ENCODE measurements at places on chromosomes 3 and 15.

DNA sequence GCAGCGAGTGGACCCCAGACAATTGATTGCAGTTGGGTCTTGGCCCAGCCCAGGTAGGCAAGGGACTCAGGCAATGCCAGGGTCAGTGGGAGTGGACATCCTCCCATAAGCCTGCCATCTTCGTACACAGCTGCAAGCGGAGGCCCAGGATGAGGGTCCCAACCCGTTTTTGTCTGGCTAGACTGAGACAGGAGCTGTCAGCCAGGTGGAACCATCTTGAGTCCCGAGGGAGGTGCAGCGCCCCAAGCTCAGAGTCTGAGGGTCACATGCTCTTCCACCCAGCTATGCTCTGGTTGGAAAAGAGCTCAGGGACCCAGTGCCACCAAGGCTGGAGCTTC lies 22.6 kb upstream of the IP6K2 start:
- DNase-seq = no peak

DNA sequence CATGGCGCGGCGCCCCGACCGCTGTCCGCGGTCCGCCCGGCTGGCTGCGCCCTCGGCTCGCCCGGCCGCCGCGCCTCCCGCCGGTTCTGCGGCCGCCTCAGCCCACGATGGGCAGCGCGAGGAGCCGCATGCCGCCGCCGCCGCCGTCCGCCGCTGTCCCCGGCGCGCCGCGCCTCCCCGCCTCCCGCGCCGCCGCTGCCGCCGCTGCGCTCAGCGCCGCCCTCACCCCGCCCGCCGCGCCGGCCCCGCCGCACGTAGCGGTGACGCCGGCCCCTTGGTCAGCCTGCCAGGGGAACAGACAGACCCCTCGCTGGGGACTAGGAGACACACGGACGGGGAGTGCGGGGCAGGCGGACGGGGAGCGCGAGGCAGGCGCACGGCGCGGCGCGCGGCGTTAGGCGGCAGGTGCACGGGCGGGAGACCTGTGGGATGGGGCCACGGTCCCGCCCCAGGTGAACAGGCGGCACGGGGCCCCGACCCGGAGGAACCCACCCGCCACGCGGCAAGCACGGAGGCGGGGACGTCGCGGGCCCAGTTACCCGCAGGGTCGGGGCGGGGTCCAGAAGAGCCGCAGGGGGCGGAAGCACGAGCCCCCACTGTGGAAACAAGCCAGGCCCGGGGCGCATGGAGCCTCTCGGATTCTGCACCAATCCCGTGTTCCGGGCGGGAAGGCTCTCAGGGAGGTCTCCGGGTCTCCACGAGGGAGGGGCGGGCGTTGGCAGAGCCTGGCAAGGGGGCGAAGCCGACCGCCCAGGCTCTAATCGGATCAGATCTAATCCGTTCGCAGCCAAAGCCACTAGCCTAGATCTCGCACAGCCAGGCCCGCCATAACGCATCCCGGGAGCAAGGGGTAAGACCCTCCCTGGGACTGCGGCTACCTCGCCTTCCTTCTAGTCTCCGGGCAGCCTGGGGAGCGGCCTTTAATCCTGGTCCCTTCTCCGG lies at the start of gene CSPG5:
TSS of gene CSPG5 (minus strand) at position 175 of the 942 bp plus-strand sequence. CDS start at position 3, 172 bp downstream.
- DNase-seq = no peak

GRCh38 chr3:39358333-39358732 lies 24.8 kb upstream of the SLC25A38 start:
- DNase-seq = peak; percentile 35

- DNase-seq = peak; percentile 21
Measured at GRCh38 chr15:45307230-45307924, 55.3 kb downstream of the SLC28A2 start.

- DNase-seq = no peak
Measured at GRCh38 chr3:23797491-23797890, 8.3 kb upstream of the UBE2E1 start.

- DNase-seq = peak; percentile 46
Measured at GRCh38 chr15:74799255-74799855, 13.3 kb upstream of the LMAN1L start.

DNA sequence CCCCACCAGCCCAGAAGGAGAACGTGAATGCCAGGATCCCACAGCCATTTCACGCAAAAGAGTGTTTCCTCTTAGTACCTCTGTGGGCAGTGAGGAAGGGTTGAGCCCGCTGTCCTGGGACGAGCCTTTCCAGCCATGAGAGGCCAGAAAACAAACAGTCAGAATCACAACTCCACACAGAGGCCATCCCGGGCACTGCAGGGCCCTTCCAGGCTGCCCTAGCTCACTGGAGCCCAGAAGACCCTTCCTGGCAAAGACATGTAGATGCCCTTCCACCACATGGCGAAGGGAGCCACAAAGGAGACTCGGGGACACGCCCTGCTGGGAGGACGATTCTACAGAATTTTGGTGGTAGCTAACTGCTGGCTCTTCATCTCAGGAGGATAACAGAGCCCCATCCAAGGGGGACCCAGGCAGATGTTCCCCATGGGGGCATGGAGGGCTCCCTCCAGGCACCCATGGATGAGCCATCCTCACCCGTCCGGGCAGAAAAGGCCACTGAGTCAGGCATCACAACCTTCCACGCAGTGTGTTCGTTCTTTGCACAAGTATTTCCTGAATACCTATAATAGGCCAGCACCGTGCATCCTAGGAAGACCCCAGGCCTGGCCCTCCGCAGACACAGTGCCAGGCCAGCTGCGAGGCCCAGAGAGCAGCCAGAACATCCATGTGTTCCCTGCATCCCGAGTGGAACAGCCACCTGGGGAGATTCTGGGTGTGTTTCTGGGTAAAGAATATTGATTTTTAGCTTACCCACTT lies 47.2 kb downstream of the SLC12A8 start:
- no peak for DNase-seq

DNA sequence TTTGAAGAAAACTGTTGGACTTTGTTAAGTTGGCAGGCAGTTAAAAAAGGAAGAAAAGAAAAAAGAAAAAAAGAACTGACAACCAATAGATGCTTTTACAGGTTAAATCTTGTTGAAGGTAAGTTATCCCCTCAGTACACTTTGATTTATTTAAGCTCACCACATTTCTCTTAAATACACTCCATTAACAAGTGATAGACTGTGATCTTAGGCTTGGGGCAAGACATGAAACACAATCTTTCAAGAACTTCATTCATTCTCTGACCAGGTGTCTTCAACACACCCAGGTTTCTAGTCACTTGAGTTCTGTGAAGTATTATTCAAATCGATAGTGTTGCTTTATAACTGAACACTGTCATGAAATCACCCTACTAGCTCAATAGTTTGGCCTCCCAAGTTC lies 751.9 kb downstream of the ROBO1 start:
- no peak for DNase-seq

DNA sequence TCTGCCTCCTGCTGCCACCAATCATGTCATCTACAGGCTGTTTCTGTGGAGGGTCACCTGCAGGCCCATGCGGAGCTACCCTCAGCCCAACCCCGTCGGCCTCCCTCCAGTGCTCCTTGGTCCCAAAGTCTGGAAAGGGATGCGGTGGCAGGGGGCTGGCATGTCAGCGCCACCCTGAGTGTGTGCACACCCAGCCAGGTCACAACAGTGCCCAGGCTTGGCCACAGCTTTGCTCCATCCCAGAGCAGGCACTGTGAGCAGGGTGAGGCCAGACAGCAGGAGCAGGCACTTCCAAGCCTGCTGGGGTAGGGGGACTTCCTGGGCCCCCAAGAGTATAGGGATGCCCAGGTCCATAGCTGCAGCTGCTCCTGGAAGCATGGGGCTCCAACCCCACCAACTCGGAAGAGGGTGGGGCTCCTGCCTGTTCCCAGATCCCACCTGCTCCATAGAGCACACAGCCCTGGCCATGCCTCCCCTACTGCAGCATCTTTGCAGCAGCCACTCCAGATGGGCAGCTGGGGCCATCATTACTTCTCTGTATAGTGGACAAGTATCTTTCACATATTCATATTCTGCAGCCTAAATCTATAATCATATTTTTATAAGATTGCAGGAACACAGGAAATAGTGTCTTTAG lies 109.3 kb downstream of the CBLB start:
- no peak for DNase-seq

- DNase-seq = no peak
Measured at GRCh38 chr3:48863122-48863521, 15.4 kb upstream of the PRKAR2A start.

Measured in hematopoietic multipotent progenitor cell treated with erythropoietin and hydrocortisone succinate and interleukin-3 and kit ligand, for 8 days (in vitro differentiated cells).